Epithelial cell of proximal tubule (primary cell): ENCODE measurements at places on chromosomes 5 and 9.

- DNase-seq, result no peak
Measured at GRCh38 chr5:174972291-174972690, 247.9 kb downstream of the MSX2 start.

DNA sequence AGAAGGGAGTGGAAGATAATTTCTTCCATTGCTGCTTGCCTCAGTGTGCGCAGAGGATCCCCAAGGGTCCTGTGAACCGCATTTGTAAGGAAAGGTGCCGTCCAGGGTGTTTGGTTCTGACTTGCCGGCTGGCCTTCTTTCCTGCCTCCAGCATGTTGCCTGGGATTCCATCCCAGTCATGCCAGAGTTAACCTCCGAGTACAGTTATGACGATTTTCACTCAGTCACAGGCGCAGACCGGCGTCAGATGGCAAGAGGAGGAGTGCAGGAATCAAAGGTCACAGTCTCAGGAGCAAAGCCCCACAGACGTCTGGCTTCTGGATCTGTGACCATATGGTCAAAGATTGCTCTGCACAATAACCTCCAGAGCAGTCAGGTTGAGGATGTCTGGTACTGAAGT is 5.9 kb upstream of the GADD45G start:
- no peak for DNase-seq

- DNase-seq, result no peak
Measured at GRCh38 chr5:42564689-42565356, 141.6 kb downstream of the GHR start.

DNA sequence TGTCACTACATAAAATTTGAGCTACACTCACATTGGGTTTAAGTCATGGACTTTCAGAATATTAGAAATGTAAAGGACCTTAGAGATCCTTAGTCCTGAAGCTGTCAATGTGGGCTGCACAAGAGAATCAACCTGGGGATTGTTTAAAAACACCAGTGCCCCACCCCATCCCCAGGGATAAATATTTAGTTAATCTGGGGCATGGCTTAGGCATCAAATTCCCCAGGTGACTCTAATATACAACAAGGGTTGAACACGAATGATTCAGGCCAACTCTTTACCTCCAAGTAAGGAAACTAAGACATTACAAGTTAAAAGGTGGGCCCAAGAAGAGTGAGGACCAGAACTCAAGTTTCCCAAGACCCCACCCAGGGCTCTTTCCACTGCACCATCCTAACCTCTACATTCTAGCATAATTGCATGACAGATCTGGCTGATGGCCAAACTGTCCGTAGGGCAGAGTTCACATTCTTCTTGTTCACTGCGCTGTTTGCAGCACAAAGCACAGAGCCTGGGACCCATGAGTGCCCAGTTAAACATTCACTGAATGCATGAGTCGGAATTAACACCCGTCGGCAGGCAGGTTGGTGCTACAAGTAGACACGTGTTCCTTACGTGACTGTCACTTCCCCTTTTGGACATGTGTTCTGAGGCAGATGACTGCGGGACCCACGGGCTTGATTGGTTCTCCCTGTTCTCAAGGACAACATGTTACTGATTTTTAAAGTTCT is 25.2 kb downstream of the CYFIP2 start:
- DNase-seq, result peak; percentile 98

GRCh38 chr9:128286440-128286839 is 10.4 kb downstream of the SWI5 start:
- DNase-seq, result no peak

DNA sequence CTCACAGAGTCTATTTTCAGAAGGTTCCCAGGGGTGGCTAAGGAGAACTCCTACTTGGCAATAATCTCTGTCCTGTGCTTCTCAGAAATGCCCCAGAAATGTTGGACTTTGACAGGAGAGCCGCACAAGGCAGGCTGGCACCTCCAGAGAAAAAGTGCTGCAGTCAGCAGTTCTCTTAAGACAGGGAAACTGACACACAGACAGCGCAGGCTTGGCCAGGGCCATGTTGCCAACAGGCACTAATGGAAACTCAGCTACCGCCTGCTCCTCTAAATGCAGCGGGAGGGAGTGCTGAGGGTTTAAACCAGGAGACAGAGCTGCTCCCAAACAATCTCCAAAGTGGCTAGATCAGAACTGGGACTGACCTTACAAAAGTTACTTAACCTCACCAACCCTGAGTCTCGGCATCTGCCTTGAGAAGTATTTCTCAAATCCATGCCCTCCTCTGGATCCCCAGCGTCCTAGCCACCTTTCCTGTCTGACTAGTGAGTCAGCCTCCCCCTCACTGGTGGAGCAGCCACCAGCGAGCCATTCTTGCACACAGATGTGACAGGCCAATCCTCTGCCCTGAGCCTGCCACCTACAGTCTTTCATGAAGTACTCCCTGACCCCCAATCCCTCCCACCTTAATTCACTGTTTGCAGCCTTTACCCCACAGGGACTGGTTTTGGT is 186.4 kb downstream of the CDK5RAP2 start:
- no peak for DNase-seq

GRCh38 chr5:154465169-154465568 is 12.9 kb downstream of the HAND1 start:
- peak; percentile 39 for DNase-seq
